Esophagus muscularis mucosa (tissue), 4 donors: ENCODE measurements at places on chromosomes 3 and 15.

- no peak for DNase-seq
These were observed 15.9 kb downstream of the CIB1 start for GRCh38 chr15:90217671-90218394.

GRCh38 chr15:93997071-93997658 is 234.2 kb upstream of the MCTP2 start:
- DNase-seq = no peak

DNA sequence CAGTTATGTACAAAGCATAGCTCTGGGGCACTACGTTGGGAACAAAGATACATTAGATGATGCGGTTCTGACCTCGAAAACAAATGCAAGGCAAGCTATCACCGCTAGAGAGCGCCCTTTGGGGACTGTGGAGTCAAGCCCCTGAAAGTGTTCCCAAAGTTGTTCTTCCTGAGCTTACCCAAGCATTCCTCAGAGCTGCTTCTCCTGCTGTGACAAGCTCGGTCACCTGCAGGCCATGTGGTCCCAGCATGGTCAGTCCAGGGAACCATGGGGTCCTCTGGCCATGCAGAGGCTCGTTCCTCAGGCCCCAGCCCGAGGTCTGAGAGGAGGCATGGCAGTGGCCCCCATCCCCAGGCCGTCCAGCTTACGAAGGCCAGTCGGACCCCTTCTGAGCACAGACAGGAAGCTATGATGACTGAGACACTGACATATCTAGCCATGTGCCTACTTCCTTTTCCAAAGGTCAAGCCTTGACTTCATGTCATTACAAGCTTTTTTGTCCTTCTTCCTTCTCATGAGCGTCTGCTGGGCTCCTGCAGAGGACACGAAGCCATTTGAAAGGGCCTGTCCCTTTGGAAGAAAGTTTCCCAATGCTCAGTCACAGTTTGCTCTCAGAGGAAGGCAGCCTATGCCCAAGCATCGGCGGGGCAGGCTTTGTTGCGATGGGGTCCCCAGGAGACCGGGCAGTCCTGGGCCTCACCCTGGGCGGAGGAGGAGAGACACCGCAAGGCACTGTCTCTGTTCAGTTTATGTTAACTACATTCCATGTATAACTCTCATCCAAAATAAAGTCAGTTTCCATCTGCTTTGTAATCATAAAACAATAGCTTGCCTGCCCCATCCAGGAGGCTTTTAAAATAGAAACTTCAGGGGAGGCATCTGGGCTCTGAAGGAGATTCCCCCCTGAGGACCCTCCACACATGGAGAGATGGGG is 79.3 kb downstream of the ATP10A start:
- no peak for DNase-seq

DNA sequence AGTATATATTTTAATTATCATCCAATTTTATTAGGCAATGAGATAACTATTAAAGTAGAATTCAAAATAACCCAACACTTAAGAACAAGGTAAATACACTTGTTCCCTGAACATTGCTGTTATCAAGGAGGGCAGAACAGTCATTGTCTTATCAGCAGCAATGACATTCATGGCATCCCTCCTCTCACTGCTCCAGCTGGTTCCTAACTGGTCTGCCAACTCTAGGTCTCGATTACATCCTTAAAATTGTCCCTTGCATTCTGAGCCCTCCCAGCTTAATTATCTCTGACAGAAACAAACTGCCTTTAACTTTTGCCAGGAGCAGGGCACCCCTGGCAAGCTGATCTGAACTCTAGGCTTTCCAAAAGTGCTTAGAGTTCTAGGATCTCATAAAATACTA is 14.0 kb upstream of the DYNC1LI1 start:
- DNase-seq = no peak

GRCh38 chr15:42692997-42693396 is 43.9 kb downstream of the CDAN1 start:
- DNase-seq = no peak

DNA sequence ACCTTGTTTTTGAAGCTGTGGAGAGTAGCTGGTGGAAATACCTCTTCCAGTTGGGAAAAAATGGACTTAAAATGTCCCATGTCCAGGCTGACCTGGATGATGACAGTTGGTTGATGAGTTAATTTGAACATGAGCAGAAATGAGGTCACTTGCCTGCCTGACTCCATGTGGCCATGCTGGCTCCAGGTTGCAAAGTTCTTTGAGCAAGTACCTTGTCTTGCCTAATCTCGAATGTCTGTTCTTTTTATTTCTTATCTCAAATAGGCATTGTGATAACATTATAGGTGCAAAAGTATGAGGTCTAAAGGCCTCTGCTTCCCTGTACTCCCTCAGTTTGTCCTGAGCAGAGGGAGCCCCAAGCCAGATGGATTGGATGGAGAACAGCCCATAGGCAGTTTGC is 9.0 kb downstream of the MAPKBP1 start:
- DNase-seq = no peak

DNA sequence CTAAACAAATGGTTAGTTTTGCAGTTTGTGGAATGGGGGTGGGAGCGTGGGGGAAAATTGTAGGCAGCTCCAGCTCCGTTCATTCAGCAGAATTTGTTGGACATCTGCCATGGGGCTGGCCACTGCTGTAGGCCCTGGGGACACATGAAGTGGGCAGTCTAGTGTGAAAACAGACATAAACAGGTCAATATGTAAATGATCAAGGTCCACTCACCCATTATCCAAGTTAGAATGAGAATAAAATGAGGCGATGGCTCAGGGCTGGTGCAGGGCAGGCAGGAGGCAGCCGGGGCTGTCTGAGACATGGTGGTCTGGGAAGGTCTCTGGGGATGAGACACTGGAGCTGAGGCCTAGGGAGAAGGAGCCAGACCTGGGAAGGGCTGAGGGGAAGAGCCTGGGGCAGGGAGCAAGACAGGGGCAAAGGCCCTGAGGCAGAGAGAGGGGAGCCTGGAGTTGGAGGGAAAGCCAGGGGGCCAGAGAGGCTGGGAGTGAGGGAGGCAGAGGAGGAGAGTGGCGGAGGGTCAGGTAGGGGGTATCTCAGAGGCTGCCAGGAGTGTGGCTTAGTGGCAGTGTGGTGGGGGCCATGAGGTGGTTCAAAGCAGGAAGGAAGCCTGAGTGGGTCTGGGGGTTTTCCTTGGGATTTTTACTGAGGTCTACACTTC is 6.2 kb upstream of the SLC6A6 start:
- DNase-seq = no peak
